ENCODE measurements at places on chromosomes 3 and 15. TPM values are rescaled to one million over a fixed set of nuclear protein-coding genes. Genes with fewer than 3 reads are reported as not detected.

Gene USP8
- 42.4 TPM for total RNA-seq

Gene CAV3
- total RNA-seq, result 27.5 TPM

Gene C3orf70
- 1.5 TPM for total RNA-seq

Gene PLA2G4D
- total RNA-seq, result not detected

Gene FBLN2
- 69.7 TPM for total RNA-seq

Gene FAH
- 28.2 TPM for total RNA-seq

Gene SLC38A3
- 10.6 TPM for total RNA-seq

Gene MAPK6
- 17.6 TPM for total RNA-seq

Gene MYZAP
- 966 TPM for total RNA-seq

Gene NANOGP8
- not detected for total RNA-seq

Gene CPA3
- total RNA-seq, result 2.1 TPM

Gene FAM81A
- 8.0 TPM for total RNA-seq

GRCh38 chr15:45892182-45892581, 257.4 kb downstream of the SQOR start:
- DNase-seq, result no peak

GRCh38 chr3:28008235-28008634, 233.2 kb upstream of the CMC1 start:
- DNase-seq, result no peak

- DNase-seq, result no peak
Observed at GRCh38 chr3:27802425-27802824, 80.3 kb upstream of the EOMES start.

- DNase-seq, result no peak
Observed at GRCh38 chr3:21487520-21487919, 263.5 kb downstream of the ZNF385D start.

- no peak for DNase-seq
Observed at GRCh38 chr15:64024172-64025050, 21.9 kb downstream of the DAPK2 start.

- no peak for DNase-seq
Observed at GRCh38 chr3:116083683-116084082, 361.6 kb downstream of the LSAMP start.

GRCh38 chr15:62506217-62506805, 341.2 kb upstream of the C2CD4B start:
- no peak for DNase-seq

GRCh38 chr3:123380261-123380660, 68.6 kb downstream of the ADCY5 start:
- DNase-seq, result no peak

GRCh38 chr3:155908086-155908485, 37.6 kb downstream of the GMPS start:
- no peak for DNase-seq

GRCh38 chr3:38800511-38800910, 15.5 kb downstream of the SCN10A start:
- DNase-seq, result no peak

DNA sequence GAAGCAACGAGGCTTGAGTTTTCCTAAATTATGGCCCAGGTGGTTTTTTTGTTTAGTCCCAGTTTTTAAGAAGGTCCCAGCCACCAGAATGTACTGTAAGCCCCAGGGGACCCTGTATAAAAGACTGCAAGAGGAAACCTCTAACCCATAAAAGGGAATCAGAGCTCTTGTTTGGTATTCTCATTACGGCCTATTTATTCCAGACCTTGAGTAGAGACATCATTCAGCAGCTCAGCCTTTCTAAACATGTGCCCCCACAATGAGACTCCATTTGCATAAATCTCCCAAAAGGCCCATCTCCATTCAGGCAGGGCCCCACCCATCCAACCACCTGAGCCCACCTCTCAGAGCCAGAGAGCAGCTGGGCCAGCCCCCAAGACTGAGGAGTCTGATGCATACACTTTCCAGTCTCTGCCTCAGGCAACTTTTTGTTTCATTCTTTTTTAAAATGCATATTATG, 25.7 kb downstream of the ZDHHC3 start:
- DNase-seq, result no peak

DNA sequence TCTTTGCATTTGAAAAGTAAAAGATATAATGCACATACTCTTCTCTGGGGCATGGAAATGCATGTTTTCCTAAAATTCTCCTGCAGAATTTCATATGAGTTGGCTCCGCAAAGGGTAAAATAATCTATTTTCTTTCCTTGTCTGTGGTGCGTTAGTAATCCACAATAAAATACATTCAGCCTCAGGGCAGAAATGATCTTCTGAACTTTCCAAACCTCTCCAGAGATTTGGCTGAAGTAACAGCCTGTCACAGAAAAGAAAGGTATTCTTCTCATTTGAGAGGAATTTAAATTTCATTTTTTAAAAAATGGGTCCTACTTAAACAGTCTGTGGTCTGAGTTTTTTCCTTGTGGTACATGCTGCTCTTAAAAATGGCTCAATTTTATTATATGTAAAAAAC, 182.7 kb upstream of the DCBLD2 start:
- no peak for DNase-seq

- no peak for DNase-seq
Observed at GRCh38 chr3:36258421-36258820, 121.9 kb upstream of the STAC start.

DNA sequence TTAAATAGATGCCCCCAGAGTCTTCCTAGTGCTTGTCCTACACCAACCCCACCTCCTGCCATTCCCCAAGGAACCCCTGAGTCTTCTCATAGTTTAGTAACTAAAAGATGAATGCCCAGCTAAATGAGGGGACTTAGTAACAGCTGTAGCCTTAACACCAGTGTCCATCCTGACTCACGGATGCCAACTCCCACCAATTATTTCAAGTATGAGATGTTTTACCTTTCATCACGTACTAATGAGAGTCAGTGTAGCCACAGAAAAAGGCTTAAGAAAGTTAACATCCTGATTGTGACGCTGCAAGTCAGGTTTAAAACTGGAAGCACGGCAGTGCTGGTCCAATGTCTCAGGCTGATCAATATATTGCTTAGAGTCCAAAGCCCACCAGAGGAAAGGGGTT, 109.9 kb downstream of the FMN1 start:
- no peak for DNase-seq

Data from Right ventricle myocardium superior (tissue), 1 donor.